ENCODE measurements at places on chromosomes 1 and 21. TPM values are rescaled to one million over a fixed set of nuclear protein-coding genes. Genes with fewer than 3 reads are reported as not detected.

Gene GBP2
- total RNA-seq, result 14.9 TPM

Gene IGFN1
- not detected for total RNA-seq

Gene SPRR1A
- not detected for total RNA-seq

Gene AMY2B
- 2.0 TPM for total RNA-seq

Gene SEMA4A
- 1.2 TPM for total RNA-seq

Gene CFHR5
- not detected for total RNA-seq

Gene ORC1
- total RNA-seq, result 1.9 TPM

Gene OR10J1
- not detected for total RNA-seq

Data from smooth muscle cell of the coronary artery (primary cell).